ENCODE measurements at places on chromosomes 11 and 22.

GRCh38 chr11:15819679-15820286 lies 536.6 kb downstream of the SOX6 start:
- peak; percentile 38 for DNase-seq

- DNase-seq = no peak
Measured at GRCh38 chr11:59206635-59207034, 6.1 kb downstream of the MPEG1 start.

DNA sequence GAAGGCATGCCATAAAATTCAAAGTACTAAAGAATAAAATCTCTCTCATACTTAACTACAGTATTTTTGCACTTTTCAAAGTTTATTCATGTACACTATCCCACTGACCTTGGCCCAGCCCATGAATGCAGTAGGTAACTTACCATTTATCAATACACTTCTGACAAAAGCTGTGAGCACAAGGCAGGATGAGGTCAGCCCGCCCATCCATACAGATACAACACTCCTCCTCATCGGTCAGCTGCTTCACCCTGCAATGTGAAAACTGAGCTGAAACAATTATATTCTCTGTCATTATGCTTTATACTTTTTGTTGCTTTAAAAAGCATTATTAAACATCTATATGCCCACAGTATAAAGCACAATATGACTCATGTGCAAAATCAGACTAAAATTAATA lies 22.1 kb downstream of the RNF141 start:
- no peak for DNase-seq

- DNase-seq = no peak
Measured at GRCh38 chr11:100578831-100579311, 108.2 kb upstream of the ARHGAP42 start.

GRCh38 chr11:33703788-33704187 lies 3.2 kb upstream of the C11orf91 start:
- DNase-seq = no peak

GRCh38 chr11:1083621-1084551 lies 9.2 kb downstream of the MUC2 start:
- DNase-seq = no peak

Data from stimulated activated CD4-positive, alpha-beta T cell treated with anti-CD3 and anti-CD28 coated beads, Interleukin-4, amount 100 ng/mL, for 1 hour (primary cell).